T follicular helper cell (primary cell): ENCODE measurements at places on chromosomes 12 and 14.

DNA sequence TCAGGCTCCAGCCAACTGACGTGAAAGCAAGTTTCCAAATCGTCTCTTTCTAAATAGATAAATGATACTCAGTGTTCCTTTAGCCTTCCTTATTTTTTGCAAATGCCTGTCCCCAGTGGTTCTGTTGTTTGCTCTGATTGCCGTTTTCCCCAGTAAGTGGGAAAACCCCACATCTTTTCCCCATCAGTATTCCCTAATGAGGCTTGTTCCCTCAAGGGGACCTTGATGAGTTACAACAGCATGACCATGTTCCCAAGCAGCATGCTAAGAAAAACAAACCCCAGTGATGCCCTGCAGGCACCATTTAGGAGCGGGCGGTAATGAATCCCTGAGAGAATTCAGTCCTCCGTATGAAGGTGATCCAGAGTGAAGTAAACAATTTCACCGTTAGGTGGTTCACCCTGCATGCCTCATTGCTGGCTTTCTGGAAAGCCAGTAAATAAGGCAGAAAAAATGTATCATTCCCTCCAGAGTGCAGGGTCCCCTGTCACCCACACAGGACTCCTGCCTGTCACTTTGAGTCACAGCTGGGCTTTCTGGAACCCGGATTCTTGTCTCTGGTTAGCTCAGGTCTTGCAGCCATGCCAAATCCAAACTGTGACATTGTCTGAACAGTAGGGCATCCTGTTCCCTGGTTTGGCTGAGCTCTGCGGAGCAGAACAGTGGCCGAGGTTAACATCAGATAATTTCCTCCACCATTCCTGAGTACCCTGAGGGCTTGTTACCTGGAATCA, 222.6 kb downstream of the RGS6 start:
- DNase-seq: no peak

- DNase-seq: no peak
These were observed 137.9 kb downstream of the TTC8 start for GRCh38 chr14:88962356-88962755.

DNA sequence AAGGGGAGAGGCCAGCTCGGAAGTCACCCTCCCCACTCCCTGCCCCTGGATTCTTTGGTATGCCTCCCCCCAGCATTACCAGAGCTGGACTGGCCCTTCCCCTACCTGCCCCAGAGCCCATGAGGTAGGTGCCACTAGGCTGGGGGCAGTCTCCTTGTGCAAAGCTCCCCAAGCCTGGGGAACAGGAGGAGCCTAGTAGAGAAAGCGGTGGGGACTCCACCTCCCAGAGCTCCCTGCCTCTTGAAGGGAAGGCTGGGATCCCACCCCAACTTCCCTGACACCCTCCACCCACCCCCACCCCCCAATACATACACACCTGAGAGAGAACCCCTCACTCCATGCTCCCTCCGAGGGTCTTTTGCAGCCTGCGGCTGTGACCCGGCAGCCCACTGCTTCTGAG, 30.4 kb downstream of the FIGNL2 start:
- no peak for DNase-seq

- DNase-seq: no peak
These were observed 47.6 kb downstream of the CRACR2A start for GRCh38 chr12:3705354-3705675.

DNA sequence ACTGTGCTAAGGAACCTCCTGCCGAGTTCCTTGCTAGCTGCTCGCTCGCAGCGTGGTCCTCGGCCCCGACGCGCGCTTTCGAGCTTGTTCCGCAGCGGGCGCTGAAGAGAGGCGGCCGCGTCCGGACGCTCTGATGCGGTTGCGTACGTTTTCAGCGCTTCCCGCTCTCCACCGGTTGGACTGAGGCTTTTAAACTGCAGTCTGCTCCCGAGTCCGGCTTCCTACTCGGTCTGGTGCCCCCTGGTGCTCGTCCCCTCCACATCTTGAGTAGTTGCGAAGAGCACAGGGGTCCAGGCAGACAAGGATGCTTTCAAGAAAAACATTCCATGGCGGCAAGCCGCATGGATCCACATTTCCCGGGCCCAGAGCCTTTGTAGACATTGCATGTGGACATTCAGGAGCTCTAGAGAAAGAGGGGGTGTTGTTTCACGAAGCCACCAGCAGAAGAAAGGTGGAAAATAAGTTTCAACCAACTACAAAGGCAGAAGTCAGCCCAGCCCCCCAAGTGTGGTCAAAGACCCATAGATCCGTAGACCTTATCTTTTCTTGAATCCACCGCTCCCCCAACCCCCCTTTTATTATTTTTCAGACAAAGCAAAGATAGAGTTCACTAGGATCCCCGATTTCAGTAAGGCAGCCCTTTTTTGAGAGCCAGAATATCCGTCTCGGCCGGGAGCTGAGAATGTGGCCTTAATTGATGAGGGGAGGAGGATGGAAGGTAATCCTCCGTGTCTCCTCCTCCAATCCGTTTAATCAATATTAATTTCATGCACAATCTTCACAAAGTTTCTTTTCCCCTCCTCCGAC, 984 bp upstream of the WNK1 start:
- DNase-seq: peak; percentile 62

GRCh38 chr12:93982771-93983315, 165.5 kb upstream of the PLXNC1 start:
- DNase-seq: no peak

GRCh38 chr12:31589904-31590641, 863 bp downstream of the DENND5B start:
- DNase-seq: no peak

- no peak for DNase-seq
These were observed 236.1 kb downstream of the CEP128 start for GRCh38 chr14:80705241-80705980.

DNA sequence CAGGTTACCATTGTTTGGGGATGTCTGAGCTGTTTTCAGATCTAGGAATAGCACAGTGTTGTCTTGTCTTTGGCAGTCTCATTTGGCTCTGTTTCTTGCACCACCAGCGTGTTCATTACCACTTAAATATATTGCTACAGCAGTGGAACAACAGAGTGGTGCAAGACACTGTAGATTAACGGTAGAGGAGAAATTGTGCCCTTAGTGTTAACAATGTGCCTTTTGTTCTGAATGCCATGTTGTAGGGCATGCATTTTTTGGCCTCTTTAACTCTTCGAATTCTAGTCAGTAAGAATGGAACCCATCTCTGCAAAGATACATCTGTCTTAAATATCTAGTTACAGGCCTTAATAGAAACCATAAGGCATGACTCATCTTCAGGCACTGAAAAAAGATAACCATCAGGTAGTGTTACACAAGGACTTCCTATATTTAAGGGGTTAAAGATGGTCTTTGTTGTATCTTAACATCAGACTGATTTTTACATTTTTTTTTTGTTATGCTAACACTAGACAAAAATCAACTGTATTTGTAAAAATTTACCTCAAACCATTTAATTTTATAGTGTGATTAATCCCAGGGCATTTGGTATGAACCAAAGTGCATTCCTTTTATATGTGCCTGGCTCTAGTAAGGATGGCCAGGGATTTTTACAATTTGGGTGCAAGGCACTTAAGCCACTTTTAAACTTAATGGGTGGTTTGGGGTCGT, 12.9 kb downstream of the DYRK2 start:
- no peak for DNase-seq

DNA sequence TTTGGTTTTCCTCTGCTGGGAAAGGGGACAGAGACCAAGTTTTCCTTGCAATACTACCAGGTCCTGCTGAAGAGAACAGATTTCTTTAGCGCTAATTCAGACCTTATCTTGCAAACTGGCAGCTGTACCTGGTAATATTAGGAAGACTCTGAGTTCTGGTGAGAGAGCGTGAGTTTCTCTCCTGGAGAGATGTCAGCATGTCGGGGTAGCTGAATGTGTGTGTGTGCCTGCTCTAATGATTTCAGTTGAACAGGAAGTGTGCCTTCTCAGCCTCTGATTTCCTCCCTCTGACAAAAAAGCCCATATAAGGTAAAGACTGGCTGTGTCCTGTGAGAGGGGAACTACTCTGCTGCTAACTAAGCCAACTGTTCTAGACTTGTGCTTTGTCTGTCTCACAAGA, 10.3 kb upstream of the ERP27 start:
- DNase-seq: no peak

DNA sequence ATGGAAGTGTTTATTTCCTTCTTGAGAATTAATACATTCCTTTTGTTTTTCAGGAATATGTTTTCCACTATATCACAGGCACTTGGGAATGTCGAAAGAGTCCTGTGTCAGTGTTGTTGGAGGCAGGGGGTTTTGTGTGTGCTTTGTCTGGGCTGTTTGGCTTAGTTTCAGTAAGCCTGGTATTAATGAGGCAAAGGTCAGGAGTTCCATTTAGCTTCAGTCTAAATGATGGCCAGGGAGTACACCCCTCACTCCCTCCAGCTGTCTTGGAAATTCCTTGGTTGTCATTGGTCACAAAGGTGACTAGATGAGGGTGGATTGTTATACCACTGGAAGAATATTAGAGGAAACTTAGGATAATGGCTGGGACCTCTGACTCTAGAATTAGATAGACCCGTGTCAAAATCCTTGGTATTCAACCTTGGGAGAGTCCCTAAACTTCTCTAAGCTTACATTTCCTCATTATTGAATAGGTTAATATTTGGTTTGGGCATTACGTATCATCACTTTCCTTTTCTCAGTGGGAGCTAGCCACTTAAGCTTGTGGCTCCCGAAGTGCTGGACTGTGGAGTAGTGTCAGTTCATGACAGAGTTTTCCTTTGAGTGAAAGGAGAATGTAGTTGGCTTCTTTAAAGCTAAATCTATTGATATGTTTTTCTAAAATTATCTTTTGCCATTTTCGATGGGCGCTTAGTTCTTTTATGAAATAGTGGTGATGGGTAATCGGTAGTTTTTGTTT, 5.2 kb downstream of the FRS2 start:
- no peak for DNase-seq

GRCh38 chr14:43161477-43161876, 1345.6 kb downstream of the FSCB start:
- DNase-seq: no peak

- no peak for DNase-seq
These were observed 222.0 kb upstream of the CPNE8 start for GRCh38 chr12:39127401-39127800.

DNA sequence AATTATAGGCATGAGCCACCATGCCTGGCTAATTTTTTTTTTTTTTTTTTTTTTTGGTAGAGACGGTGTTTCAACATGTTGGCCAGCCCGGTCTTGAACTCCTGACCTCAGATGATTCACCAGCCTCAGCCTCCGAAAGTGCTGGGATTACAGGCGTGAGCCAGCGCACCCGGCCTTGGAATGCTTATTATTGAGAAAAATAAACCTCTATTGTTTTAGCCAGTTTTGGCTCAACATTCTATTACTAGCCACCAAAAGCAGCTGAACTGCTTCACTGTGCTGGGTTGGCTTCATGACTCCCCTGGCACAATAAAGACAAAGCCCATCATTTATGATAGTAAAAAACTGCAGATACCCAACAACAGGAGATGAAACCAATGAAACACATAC, 93.5 kb upstream of the CEP83 start:
- no peak for DNase-seq

DNA sequence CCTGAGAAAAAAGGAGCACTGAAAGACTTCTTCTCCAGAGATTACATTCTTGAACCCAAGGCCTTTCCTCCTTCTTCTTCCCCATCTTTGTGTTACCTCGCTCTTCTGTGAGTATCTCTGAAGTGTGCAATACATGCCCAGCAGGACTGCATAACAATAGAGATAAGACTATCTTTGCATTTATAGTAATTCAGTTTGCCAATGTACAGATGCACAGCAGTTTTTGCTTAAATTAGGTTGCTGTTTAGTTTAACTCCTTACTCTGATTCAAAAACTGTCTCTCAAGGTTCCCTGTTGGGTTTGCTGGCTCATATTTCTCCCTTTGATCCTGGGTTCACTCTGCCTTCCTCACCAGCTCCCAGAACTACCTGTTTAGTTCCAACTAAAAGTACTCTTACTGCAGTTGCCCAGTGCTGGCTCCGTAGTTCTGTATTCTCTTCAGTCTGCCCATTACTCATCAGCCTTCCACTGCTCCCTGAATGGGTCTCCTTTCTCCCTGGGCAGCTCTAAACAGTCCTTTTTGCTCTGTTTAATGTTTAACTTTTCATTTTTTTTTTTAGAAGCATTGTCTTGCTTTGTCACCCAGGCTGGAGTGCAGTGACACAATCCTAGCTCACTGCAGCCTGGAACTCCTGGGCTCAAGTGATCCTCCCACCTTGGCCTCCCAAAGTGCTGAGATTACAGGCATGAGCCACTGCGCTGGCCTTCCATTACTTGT, 180.6 kb upstream of the CAND1 start:
- no peak for DNase-seq

DNA sequence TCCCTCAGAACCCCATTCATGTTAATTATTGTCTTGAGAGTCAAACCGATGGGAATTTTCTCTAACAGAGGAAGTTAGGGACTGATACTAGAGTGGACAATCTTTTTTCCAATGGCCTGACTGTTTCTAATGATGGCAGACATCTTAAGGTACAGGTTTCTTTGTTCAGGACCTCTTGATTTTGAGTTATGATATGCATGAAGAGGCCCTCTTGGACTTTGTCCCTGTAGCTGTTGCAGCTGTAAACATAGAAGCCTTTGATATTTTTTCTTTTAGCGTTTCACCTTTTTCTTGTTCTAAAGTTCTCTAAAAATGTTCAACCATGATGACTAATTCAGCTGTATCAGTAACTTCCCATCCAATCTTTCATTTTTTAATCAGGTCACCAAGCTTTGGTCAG, 53.0 kb downstream of the LGR5 start:
- no peak for DNase-seq

GRCh38 chr12:50195832-50196231, 28.7 kb upstream of the CERS5 start:
- no peak for DNase-seq

- DNase-seq: no peak
These were observed 34.4 kb downstream of the BTG1 start for GRCh38 chr12:92111256-92111655.

GRCh38 chr14:88669346-88669745, 106.5 kb downstream of the ZC3H14 start:
- DNase-seq: no peak

GRCh38 chr14:72247896-72248465, 315.8 kb downstream of the RGS6 start:
- DNase-seq: no peak

- no peak for DNase-seq
These were observed 39.5 kb downstream of the TPCN1 start for GRCh38 chr12:113260636-113261300.

GRCh38 chr12:41903014-41903708, 241.5 kb downstream of the GXYLT1 start:
- DNase-seq: no peak
